Left ventricle myocardium inferior (tissue), 1 donor: ENCODE measurements at places on chromosomes 13 and 19. TPM values are rescaled to one million over a fixed set of nuclear protein-coding genes. Genes with fewer than 3 reads are reported as not detected.

The NDUFS7 gene
- 380 TPM for total RNA-seq

DNA sequence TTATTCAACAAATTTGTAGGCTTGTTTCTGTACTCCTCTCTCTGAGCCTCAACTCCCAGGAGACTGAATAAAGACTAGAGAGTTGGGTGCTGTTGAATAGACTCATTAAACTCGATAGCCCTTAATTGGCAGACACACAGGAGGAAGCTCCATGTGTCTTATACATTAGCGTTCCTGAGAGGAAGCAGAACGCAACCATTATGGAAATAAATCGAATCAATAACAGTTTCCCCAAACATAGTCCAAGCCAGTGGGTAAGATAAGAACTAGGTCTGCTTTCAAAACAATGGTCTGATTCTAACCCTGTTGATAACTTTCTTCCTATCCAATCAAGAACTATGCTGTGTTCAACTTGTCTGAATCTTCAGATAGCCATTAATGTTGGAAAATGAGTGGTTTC is 118.1 kb upstream of the FNDC3A start:
- no peaks in the 10 kb centered on the region for H3K27me3 ChIP-seq
- no peak for DNase-seq
- no peaks in the 10 kb centered on the region for H3K4me1 ChIP-seq
- H3K4me3 ChIP-seq: no peak overlapping the region
- no peak overlapping the region for H3K27ac ChIP-seq

- H3K4me3 ChIP-seq: no peak overlapping the region
- peaks cover 13% of the 10 kb centered on the region for H3K4me1 ChIP-seq
- H3K27me3 ChIP-seq: peaks cover 61% of the 10 kb centered on the region
- H3K27ac ChIP-seq: no peak overlapping the region
These were observed 2.5 kb downstream of the GRTP1 start for GRCh38 chr13:113361406-113361805.

DNA sequence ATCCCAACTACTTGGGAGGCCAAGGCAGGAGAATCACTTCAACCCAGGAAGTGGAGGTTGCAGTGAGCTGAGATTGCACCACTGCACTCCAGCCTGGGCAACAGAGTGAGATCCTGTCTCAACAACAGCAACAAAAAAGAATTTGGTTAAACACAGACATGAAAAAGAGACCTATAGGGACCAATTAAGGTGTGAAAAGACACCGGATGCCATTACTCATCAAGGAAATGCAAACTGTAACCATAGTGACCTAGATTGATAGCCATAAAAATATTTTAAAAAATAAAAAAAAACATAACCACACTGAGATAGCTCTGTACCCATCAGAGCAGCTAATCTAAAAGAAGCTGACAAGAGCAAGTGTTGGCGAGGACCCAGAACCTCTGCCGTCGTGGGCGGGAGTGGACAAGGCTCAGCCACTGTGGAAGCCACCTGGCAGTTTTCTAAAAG is 37.1 kb upstream of the ISYNA1 start:
- no peak for DNase-seq
- no peak overlapping the region for H3K27ac ChIP-seq
- no peak overlapping the region for H3K4me3 ChIP-seq
- peaks cover 16% of the 10 kb centered on the region for H3K36me3 ChIP-seq
- peaks cover 81% of the 10 kb centered on the region for H3K4me1 ChIP-seq
